ENCODE measurements at places on chromosomes 2 and 18. TPM values are rescaled to one million over a fixed set of nuclear protein-coding genes. Genes with fewer than 3 reads are reported as not detected.

The ZNF24 gene
- 37.5 TPM for total RNA-seq

The GRB14 gene
- 12.0 TPM for total RNA-seq

The HOXD9 gene
- 8.7 TPM for total RNA-seq

The CENPA gene
- total RNA-seq: 3.5 TPM

The ZNF385B gene
- total RNA-seq: 1.2 TPM

The EPHA4 gene
- total RNA-seq: 10.2 TPM

The DSC3 gene
- total RNA-seq: 12.4 TPM

The CDKL4 gene
- 0.22 TPM for total RNA-seq

DNA sequence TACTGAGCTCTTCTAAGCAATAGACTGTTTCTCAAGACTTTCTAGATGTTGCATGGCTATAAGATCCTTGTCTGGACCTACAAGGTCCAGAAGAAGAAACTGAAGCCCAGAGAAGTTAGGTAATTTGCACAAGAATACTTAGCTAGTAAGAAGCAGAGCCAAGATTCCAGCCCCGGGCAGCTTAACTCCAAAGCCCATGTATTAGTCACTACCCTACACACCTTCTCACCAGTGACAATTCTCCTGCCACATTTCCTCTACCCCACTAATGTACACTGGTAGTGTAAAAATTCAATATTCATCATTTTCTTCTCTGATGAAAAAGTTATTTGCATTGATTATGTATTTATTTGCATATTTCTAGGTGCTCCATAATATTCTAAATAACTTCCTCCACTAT is 95.5 kb upstream of the CREB1 start:
- H3K4me1 ChIP-seq: no peaks in the 10 kb centered on the region
- no peaks in the 10 kb centered on the region for H3K27me3 ChIP-seq
- H3K36me3 ChIP-seq: no peaks in the 10 kb centered on the region
- H3K4me3 ChIP-seq: no peak overlapping the region
- no peak for DNase-seq

DNA sequence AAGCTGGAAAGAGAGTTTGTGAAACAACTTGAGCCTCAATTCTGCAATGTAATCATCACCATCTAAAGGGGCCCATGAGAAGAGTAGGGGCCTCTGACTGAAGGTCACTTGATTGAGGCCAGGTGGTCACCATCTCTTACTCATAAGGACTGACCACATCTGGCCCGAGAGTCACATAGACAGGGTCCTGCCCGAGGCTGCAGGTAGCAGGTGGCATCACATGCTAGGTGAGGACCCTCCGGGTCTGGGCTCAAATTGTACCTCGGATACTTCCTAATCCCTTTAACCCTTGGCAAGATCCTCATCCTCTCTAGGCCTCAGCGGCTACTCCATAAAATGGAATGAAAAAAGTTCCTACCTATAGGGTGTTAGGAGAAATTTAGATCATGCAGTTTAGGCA is 16.7 kb downstream of the FHL2 start:
- DNase-seq: no peak
- H3K4me1 ChIP-seq: peaks cover 8% of the 10 kb centered on the region
- peaks cover 13% of the 10 kb centered on the region for H3K36me3 ChIP-seq
- no peak overlapping the region for H3K4me3 ChIP-seq
- H3K27ac ChIP-seq: no peak overlapping the region

GRCh38 chr2:98026927-98027522 is 31.3 kb upstream of the TMEM131 start:
- H3K27ac ChIP-seq: no peak overlapping the region
- no peak overlapping the region for H3K4me3 ChIP-seq
- H3K4me1 ChIP-seq: peaks cover 6% of the 10 kb centered on the region
- H3K36me3 ChIP-seq: no peaks in the 10 kb centered on the region
- no peak for DNase-seq

DNA sequence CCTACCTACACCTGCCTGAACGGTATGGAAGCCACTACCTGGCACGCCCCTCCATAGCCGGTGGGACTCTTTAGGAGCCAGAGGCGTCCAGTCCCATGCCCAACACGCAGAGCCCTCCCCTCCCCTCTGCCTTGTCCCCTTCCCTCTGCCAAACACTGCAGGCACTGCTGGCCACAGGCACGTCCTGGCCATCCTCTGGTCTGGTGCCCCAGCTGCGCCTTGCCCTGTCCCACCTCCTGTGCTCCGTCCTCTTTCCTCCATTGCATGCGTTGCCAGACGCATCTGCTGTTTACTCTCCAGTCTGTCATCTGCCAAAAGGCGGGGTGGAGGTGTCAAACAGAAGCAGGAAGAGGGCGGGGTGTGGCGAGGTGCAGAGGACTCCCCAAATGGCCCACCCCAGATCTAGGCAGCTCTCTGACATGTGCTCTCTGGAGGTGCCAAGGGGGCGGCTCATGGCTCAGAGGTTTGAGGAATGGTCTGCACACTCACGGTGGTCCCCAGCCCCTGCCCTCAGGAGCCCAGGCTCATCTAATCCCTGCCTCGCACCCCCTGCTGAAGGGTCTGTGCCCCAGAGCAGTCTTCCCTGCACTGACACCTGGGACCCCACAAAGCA is 45.1 kb downstream of the HS6ST1 start:
- H3K4me3 ChIP-seq: no peak overlapping the region
- H3K36me3 ChIP-seq: peaks cover 65% of the 10 kb centered on the region
- H3K27ac ChIP-seq: no peak overlapping the region

- H3K27me3 ChIP-seq: no peaks in the 10 kb centered on the region
- no peak overlapping the region for H3K27ac ChIP-seq
- H3K4me3 ChIP-seq: no peak overlapping the region
- no peaks in the 10 kb centered on the region for H3K36me3 ChIP-seq
- DNase-seq: no peak
- H3K4me1 ChIP-seq: no peaks in the 10 kb centered on the region
These were observed 49.1 kb upstream of the DOCK10 start for GRCh38 chr2:225091336-225091735.

DNA sequence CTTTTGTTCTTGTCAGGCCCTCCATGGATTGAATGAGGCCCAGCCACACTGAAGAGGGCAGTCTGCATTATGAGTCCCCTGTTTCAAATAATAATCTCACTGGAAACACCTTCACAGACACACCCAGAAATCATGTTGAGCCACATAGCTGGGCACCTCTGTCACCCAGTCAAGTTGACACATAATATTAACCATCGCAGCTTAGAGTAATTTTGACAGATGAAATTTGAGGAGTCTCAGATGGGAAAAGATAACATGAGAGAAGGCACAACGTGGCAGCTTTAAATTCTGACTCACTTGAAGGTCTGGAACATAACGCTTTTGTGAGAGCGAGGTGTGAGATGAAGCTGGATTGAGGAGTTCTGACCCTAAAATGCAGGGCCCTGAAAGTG is 70.9 kb upstream of the TMEM87B start:
- no peaks in the 10 kb centered on the region for H3K27me3 ChIP-seq
- peaks cover 24% of the 10 kb centered on the region for H3K4me1 ChIP-seq
- H3K36me3 ChIP-seq: no peaks in the 10 kb centered on the region
- H3K27ac ChIP-seq: no peak overlapping the region

DNA sequence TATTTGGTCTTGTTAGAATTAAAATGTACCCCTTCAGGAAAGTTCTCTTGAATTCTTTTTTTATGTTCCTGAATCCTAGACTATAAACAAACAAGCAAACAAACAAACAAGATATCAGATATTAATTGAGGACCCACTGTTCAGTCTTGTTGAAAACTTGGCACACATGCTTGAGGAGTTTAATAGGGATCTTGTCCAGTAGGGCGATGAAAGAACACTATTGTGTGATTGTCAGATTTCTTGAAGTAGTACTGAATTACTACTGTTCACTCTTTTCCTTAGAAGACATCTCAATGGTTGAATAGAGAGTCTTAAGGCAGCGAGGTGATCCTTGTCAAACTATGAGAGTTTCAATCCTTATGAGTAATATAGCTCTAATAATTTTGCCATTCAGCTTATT is 130.2 kb downstream of the PTPRM start:
- no peaks in the 10 kb centered on the region for H3K4me1 ChIP-seq
- H3K27me3 ChIP-seq: no peaks in the 10 kb centered on the region
- DNase-seq: no peak
- H3K36me3 ChIP-seq: no peaks in the 10 kb centered on the region
- H3K27ac ChIP-seq: no peak overlapping the region
- no peak overlapping the region for H3K4me3 ChIP-seq

DNA sequence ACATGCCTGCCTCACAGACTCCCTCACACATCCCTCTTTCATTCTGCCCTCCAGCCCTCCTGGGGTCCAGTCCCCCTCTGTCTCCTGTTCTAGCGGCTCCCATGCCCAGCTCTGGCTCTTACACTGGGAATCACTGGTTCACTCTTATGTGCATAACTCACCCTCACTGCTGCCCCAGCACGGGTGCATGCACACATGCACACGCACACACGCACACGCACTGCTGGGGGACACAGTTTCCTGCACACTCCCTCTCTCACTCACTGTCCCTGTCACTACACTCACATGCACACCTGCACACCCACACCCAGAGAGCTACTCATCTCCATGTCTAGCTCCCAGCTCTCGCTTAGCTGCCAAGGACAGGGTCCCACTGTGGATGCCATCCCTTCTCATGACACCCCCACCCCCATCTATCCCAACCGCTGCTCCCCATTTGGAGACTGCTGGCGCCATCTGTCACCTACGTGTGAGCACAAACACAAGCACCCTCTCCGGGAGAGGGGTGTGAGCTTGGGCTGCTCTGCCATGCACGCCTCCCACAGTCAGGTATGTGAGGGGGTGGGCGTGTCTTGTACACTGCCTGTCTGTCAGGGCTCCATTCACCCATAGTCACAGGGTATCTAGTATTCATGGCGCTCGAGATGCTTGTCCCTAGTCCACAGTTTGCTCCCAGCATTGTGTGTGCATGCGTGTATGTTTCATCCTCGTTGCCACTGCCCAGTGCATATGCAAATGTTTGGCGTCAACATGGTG is 1.8 kb downstream of the ASIC4 start:
- H3K4me1 ChIP-seq: no peaks in the 10 kb centered on the region
- H3K4me3 ChIP-seq: no peak overlapping the region
- no peaks in the 10 kb centered on the region for H3K36me3 ChIP-seq
- no peak overlapping the region for H3K27ac ChIP-seq
- no peak for DNase-seq

GRCh38 chr2:63320669-63321068 is 267.6 kb downstream of the WDPCP start:
- no peak for DNase-seq
- no peaks in the 10 kb centered on the region for H3K27me3 ChIP-seq
- H3K4me3 ChIP-seq: no peak overlapping the region
- H3K27ac ChIP-seq: no peak overlapping the region
- H3K36me3 ChIP-seq: no peaks in the 10 kb centered on the region

- H3K4me1 ChIP-seq: no peaks in the 10 kb centered on the region
- no peaks in the 10 kb centered on the region for H3K36me3 ChIP-seq
- no peak overlapping the region for H3K4me3 ChIP-seq
- no peak for DNase-seq
These were observed 54.5 kb upstream of the SPAG16 start for GRCh38 chr2:213229814-213230213.

GRCh38 chr18:78129260-78129659 is 850.4 kb upstream of the SALL3 start:
- H3K4me3 ChIP-seq: no peak overlapping the region
- H3K36me3 ChIP-seq: no peaks in the 10 kb centered on the region
- H3K27me3 ChIP-seq: no peaks in the 10 kb centered on the region
- no peaks in the 10 kb centered on the region for H3K4me1 ChIP-seq
- no peak for DNase-seq

Measured in tibial nerve (tissue), 4 donors.